Stomach (tissue), 19 donors: ENCODE measurements at places on chromosomes 6 and 20. TPM values are rescaled to one million over a fixed set of nuclear protein-coding genes. Genes with fewer than 3 reads are reported as not detected.

NKX2-4 gene
- polyA plus RNA-seq, result not detected

DDO gene
- polyA plus RNA-seq, result 0.40 TPM

OXT gene
- polyA plus RNA-seq, result 0.45 TPM

ZNF512B gene
- 3.5 TPM for polyA plus RNA-seq

RFX6 gene
- polyA plus RNA-seq, result 2.3 TPM

LYRM4 gene
- 22.0 TPM for polyA plus RNA-seq

PPP1R3G gene
- 0.12 TPM for polyA plus RNA-seq

C6orf52 gene
- polyA plus RNA-seq, result 1.8 TPM

C6orf15 gene
- polyA plus RNA-seq, result not detected

PGC gene
- polyA plus RNA-seq, result 26,682 TPM

UFL1 gene
- polyA plus RNA-seq, result 5.3 TPM

COL12A1 gene
- polyA plus RNA-seq, result 3.7 TPM

SYNGAP1 gene
- 4.0 TPM for polyA plus RNA-seq

CYP24A1 gene
- 1.2 TPM for polyA plus RNA-seq

CAGE1 gene
- polyA plus RNA-seq, result not detected

C4B gene
- 42.8 TPM for polyA plus RNA-seq

SEL1L2 gene
- polyA plus RNA-seq, result not detected

GRCh38 chr6:42041481-42042053 lies 8.8 kb upstream of the TAF8 start:
- DNase-seq, result peak; percentile 49

DNA sequence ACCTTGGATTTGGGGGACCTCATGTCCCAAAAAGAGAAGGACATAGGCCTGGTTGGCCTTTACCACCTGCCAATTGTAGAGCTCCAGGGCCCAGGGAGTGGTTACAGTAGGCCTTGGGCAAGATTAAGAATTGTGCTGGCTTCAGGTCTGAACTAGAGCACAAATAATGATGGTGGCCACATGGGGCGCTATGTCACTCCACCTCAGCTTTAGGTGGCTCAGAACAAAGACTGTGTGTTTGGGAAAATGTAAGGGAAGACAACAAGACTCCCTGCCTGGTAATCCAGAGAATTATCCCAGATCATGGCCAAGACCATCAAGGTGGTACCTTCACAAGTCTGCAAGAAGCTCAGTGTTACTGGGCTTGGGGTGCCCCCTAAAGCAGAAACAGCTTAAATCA lies 224.9 kb upstream of the OPRM1 start:
- no peak for DNase-seq

- DNase-seq, result peak; percentile 81
Measured at GRCh38 chr6:83417880-83418663, 12.8 kb downstream of the ME1 start.

GRCh38 chr6:52532457-52532856 lies 44.4 kb downstream of the TRAM2 start:
- DNase-seq, result no peak

DNA sequence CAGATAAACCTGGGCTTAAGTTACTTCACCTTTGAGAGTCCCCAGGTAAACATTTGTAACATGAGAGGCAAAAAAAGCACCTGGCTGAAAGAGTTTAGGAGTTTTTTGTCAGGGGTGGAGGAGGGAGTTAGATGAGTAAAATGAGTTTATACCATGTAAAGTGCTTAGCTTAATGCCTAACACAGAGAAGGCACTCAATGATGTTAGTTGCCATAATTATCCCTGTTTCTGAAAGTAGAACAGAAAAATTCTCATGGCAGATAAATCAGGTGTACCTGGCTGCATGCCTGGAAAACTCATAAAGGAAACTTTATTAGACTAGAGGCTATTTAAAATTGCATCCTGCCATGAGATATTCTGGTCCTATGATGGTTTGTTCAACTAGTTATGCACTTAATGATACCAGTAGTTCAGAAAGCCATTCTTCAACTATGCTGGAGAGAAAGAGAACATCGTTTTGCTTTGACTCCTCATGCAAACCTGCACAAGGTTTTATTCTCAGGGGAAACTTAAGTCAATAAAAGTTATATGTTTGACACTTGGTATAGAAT lies 40.4 kb downstream of the FBXO5 start:
- no peak for DNase-seq

DNA sequence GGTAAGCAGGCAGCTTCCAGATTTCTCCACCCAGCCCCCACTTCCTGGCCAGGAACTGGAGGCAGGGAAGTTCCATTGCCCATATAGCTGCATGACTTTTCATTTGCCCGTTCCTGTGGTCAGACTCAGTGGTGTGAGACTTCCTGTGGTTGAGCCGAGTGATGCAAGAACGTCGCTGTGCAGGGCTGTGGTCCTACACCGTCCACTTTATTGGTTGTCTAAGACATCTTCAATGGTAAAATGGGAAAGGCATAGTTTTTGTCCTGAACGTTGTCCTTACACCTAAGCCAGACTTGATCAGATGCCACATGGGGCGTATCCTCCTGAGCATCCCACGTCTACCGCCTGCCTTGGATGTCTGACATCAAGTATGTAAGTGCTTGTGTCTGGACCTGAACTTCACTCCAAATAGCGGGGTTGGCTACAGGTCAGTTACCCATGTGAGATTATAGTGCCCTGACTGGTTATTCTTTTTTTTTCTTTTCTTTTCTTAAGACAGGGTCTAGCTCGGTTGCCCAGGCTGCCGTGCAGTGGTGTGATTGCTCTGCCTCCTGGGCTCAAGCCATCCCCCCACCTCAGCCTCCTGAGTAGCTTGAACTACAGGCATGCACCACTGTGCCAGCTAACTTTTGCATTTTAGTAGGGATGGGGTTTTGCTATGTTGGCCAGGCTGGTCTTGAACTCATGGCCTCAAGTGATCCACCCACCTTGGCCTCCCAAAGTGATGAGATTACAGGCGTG lies 25.9 kb upstream of the GTSF1L start:
- peak; percentile 39 for DNase-seq

DNA sequence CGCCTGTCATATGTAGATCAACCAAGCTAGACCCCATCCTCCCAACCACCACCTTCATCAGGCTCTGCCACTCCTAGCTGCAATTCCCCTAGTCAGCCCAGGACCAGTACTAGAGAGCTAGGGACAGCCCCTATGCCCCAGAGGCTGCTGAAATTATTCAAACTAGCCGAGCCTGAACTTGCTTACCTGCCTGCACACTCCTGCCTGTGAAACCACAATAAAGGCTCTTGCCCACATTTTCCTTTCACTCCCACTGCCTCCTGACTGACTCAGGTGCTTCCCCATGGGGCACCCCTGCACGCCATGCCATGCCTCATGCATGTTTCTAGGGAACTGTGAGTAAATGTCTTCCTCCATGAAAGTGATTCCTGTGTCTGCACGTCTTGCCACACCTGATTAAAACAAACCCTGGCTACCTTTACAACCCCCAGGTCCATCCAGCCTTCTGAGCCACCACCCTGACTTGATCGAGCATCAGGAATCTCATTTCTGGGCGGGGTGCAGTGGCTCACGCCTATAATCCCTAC lies 66.5 kb upstream of the IER3 start:
- DNase-seq, result peak; percentile 65

DNA sequence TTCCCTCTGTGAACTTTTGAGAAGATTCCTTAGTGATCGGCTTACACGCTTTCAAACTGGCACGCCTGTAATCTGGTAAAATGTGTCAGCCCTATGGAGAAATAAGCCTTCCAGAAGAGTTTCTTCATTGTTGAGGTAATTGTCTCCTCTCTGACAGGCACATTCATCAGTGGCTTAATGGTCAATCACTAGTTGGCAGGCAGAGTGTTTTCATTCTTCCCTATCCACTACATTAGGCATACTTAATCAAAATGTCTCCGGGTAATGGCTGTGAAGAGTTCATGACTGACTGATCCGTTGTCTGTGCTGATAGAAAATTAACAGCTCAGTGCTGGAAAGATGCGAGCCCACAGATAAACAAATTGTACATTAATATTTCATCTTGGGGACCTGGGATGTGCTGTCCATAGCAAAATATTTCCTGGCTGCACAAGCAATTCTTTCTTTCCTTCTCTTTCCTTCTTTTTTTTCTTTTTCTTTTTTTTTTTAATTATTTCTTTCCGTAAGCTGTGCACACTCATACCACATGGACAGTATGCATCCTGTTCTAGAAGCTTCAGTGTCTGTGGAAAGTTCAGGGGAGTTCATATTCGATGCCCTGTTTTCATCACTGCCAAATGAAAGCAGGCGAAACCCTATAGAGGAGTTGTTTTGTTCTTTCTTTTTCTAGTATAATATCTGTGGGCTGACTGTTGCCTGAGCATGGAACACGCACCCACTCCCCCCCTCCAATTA lies 31.4 kb downstream of the TSHZ2 start:
- DNase-seq, result no peak

- no peak for DNase-seq
Measured at GRCh38 chr6:64233746-64234145, 598.1 kb downstream of the PHF3 start.

GRCh38 chr6:292506-293192 lies 362 bp downstream of the DUSP22 start:
- DNase-seq, result peak; percentile 87

DNA sequence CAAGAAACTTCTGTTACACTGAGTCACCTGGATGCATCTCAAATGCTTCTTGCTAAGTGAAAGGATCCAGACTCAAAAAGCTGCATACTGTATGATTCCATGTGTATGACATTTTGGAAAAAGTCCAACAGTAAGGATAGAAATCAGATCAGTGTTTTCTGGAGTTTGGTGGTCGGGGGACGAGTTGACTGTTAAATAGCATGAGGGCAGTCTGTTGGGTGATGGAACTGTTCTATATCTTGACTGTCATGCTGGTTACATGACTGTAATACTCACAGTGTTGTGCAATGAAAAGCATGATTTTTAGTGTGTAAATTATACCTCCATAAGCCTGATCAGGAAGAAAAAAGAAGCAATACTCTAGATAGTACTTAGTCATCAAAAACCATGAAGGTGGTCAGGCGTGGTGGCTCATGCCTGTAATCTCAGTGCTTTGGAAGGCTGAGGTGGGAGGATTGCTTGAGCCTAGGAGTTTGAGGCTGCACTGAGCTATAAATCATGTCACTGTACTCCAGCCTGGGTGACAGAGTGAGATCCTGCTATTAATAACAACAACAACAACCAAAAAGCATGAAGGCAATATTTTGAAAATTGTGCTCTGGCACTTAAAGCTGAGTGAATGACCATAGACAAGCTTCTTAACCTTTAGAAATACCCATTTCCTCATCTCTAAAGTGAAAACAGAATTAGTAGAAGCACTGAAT lies 30.5 kb upstream of the SASH1 start:
- no peak for DNase-seq

- no peak for DNase-seq
Measured at GRCh38 chr20:63337786-63338420, 23.2 kb downstream of the CHRNA4 start.

- no peak for DNase-seq
Measured at GRCh38 chr20:8658103-8658502, 410.8 kb upstream of the PLCB4 start.

DNA sequence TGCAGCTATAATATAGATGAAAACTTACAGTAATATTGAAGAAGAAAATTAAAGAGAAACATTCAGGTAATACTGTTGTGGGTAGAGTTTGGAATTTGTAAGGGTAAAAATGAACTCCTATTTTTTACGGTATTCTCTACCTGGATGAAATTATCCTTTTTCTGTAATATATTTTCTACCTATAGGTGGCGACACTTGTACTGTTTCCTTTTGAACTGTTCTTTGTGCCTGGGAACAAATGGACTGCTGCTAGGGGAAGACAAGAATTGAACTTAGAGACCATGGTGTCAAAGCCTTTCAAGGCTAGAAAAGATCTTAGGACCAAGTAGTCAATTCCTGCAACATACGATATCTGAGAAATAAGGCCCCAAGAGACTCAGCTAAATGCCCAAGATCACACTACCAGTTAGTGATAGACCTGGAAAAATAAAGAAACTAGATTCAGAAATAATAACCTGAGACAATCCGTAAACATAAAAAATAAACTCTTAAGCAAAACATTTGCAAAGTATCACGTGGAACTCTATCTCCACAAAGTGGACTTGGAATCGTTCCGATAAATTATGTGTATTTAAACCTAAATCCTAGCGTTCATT lies 383.8 kb downstream of the TFAP2A start:
- DNase-seq, result peak; percentile 5

DNA sequence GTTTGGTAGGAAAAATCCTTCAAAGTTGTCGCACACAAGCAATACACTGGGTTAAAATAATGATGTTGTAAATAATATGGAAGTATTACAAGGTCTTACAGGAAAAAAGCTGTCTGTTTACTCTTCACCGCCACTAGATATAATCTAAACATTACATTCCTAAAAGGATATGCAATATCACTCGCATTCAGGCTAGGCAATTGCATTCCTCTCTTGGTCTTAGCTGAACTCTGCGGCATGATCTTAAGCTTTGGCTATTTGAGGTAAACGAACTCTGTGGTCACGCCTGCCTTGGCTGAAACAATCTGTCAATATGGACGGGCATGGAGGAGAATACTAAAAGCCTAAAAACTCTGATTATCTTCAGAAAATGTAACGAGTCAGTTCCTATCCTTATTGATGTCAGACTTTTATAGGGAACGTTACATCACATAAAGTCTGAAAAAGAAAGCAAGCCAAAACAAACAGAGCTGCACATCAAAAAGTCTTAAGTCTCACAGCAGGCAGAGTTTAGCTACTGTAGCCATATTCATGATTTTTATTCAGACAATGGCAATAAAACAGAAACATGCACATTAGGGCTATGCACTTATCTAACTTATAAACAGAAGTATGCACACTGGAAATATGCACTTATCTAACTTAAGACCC lies 30.8 kb upstream of the FILIP1 start:
- peak; percentile 77 for DNase-seq

- no peak for DNase-seq
Measured at GRCh38 chr6:116971959-116972358, 94.9 kb downstream of the RFX6 start.

GRCh38 chr6:75306064-75306463 lies 21.5 kb upstream of the TMEM30A start:
- DNase-seq, result no peak

GRCh38 chr6:39669207-39669972 lies 55.8 kb downstream of the KIF6 start:
- DNase-seq, result no peak

- no peak for DNase-seq
Measured at GRCh38 chr6:26578741-26579140, 18.0 kb upstream of the ABT1 start.

DNA sequence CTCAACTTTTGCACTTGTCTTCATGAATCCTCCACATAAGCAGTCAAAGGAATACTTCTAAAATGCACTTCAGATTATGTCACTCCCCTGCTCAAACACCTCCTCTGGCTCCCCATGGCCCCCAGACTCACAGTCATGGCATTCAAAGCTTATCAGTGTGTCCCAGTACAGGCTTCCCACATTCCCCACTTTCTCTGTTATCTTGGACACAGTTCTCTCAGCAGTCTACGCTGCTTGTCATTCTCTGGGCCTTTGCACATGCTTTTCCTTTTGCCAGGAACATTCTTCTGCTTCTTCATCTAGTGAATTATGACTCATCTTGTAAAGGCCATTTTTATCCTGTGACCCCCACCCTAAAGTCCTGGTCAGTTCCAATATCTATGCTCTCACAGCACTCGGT lies 31.8 kb downstream of the SLC13A3 start:
- DNase-seq, result no peak

- DNase-seq, result peak; percentile 61
Measured at GRCh38 chr20:49668181-49668877, 45.3 kb downstream of the B4GALT5 start.
